ENCODE measurements at places on chromosomes 4 and X.

GRCh38 chr4:16126714-16127113 is 42.9 kb upstream of the PROM1 start:
- DNase-seq: no peak

DNA sequence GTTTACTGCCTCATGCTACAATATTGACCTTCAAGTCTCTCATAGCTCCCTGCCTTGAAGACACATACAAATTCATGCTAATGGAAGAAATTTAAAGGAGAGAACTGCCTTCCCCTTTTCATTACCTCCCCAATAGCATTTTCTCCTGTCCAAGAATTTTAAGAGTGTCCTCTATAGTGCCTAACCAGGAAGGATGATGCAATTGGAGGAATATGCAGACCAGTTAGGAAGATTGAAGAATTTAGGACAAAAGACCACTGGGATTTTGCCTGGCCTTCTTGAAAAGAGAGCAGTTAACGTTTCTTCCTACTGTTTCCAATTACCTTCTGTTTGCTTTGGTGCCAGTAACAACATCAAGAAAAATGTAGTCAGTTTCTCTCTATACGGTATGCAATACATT is 443.9 kb downstream of the INPP4B start:
- DNase-seq: peak; percentile 36

DNA sequence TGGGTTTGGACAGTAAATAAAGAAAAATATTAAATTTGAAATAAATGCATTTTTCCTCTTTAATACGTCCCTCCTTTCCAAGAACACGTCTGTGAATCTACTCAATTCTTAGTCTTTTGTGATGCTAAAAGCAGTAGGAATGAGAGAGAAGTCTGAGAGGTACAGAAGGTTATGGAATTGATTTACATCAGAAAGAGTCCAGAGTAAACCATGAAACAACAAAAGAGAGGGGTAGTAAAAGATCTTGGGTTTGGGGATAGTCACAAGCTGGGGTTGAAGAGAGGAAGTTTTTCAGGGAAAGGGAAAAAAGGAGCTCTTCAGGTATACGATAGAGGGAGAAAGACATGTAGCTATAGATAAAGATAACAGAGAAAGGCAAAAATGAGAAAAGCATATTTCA is 215.4 kb downstream of the RAB28 start:
- no peak for DNase-seq

DNA sequence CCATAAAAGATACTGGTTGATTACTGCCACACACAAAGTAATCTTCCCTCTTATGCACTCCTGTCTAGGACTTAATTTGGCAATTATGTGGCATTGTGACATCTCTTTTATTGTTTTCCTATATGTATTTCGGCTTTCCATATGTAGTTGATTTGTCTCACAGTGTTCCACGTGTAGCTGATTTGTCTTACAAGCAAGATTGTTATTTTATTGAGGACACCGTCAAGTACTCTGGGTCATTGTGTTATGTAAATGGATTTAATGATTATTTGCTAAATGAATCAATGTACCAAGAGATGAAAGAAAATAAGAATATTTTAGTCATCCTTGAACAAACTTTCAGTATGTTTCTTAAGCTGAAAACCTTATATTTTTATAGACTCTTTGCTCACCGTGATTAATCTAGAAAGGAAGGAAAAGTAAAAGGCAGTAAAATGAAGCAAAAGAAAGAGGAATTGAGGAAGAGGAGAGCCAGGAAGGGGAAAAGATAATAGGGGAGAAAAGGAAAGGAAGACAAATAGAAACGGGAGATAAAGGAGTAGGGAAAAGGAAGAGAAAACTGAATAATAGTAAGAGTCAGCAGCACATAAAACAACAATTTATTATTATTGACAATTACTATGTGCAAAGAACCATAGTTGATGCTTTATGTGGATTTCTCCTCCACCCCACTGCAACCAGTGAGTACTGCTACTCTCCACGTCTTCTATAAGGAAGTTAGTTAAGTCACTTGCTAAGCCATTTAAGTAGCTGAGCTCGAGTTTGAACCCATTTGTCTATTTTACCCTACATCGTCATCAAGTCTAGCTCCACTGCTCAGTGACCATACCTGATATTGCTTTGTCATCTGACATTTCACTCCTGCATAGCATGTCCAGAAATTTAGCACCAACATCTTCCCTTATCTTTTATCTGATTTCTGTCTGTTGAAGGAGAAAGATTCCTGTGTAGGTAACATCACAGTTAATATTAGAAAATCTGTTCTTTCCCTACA is 336.5 kb downstream of the BMPR1B start:
- no peak for DNase-seq

GRCh38 chr4:126306152-126306869 is 991.6 kb downstream of the FAT4 start:
- DNase-seq: no peak

- no peak for DNase-seq
These were observed 148.8 kb upstream of the TBL1X start for GRCh38 chrX:9316096-9316495.

- no peak for DNase-seq
These were observed 92.0 kb downstream of the PDGFRA start for GRCh38 chr4:54320826-54321685.

DNA sequence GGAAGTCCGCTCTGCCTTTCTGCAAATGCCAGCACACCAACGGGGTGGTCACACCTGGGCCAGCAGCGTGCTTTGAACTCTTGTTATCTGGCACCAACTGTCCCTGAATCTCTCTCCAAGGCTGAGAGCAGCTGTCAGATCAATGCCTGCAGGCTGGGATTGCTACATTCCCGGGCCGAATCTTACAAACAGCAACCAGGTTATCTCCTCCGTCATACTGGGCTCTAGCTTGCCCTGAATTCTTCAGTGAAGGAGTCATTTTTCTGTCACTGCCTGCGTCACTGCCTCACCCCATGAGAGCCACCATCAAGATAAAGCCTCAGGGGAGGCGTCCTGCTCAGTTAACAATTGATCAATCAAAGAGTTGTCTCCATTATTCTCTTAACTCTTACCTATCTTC is 329.4 kb upstream of the PPARGC1A start:
- no peak for DNase-seq

GRCh38 chr4:120837656-120838055 is 84.9 kb downstream of the PRDM5 start:
- DNase-seq: no peak

GRCh38 chr4:52550186-52550585 is 108.9 kb downstream of the USP46 start:
- DNase-seq: no peak

DNA sequence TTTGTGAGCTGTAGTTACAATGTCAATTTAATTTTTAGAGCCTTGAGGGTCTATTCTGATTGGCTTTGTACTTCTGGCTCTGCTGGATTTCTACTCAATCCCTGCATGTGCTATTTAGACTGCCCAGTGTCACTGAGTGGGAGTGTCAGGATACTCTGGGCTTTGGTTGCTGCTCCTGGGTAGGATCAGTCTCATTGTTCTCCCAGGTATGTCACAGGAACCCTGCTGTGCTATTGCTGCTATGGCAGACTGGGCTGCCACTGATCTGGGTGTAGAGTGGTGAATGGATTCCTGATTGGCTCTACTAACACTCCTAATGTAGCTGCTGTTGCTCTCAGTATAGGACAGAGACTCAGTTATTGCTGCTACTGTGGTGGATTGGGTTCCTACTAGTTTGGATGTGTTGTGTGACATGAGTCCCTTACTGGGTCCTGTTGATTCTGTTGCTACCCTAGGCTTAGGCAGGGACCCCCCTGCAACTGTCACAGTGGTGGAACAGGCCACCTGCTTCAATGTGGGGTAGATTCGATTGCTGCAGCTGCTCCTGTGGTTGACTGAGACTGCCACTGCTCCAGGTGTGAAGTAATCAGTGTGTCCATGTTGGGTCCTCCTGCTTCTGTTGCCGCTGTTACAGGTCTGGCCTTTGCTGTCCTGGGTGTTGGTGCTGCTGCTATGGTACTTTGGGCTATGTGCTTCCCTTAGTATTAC is 707.8 kb upstream of the AMOT start:
- no peak for DNase-seq

- no peak for DNase-seq
These were observed 366.5 kb downstream of the FAT4 start for GRCh38 chr4:125681240-125681639.

DNA sequence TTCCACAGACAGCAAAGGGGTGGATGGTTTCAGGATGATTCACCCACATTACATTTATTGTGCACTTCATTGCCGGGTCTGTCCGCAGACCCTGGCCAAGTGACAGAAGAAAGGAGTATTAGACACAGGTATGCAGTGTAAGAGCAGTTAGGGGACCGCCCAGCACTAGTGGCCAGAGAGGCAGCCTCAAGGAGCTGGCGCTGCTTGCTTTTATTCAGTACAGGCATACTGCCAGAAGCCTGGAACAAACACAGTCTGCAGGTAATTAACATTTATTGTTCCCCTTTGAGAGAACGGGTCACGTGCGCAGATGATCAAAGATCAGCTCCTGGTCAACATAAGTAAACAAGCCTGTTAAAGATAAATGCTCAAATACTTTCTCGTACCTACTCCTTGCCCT is 1639.0 kb upstream of the IGFBP7 start:
- DNase-seq: no peak

GRCh38 chr4:107034996-107035818 is 906 bp downstream of the DKK2 start:
- no peak for DNase-seq

GRCh38 chr4:151688003-151688784 is 72.6 kb downstream of the GATB start:
- no peak for DNase-seq

GRCh38 chr4:78766650-78767049 is 9.5 kb upstream of the BMP2K start:
- no peak for DNase-seq

DNA sequence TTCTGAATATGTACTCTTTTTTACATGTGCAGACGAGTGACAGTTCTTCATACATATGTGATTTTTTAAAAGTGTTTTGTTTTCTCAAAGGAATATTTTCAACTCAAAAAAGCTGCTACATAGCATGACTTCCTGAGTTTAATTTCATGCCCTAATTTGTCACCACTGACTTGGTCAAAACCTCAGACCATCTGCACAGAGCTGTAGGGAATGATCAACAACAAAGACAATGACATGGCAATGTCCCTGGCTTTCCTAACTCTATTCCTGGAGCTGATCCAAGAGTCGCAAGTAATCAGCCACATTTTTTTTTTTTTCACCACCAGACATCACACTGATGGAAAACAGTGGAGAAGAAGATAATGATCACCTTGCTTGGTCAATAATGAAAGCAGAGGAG is 97.7 kb downstream of the TMA16 start:
- peak; percentile 29 for DNase-seq

- DNase-seq: no peak
These were observed 125.3 kb upstream of the MAOA start for GRCh38 chrX:43530837-43531236.

GRCh38 chr4:187370918-187371317 is 624.7 kb upstream of the ZFP42 start:
- DNase-seq: peak; percentile 77

DNA sequence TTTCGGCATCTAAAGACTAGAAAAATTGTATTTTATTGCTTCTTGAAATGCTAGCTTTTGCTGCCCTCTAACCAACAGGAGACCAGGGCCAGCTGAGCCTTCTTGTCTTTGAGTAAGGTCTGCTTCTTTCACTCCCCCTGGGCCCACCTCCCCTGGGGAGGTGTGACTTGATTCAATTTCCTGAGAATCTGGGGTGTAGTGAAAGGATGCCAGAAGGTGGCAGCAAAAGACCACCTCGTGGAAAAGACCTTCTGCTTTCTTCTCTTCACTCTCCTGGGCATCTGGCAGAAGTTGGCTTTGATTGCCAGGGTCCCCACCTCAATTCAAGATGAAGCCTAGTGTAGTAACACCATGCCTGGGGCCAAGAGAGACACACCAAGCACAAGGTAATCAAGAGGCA is 96.5 kb upstream of the MAOA start:
- peak; percentile 65 for DNase-seq

DNA sequence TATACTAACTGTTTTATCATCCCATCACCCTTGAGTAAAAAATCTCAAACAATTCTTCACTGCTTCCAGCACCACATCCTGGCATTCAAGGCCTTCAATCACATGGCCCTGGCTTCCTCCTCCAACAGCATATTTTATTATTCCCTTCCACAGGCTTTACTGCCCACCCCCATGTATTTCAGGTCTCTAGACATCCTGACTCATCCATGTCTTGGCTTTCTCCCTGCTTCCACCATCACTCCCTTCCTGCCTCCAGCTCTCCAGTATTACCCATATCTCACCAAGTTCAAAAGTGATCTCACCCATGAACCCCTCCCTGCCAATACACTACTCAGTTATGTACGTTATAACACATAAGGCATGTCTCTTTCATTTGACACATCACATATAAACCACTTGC is 34.7 kb upstream of the PLAC1 start:
- DNase-seq: no peak

- DNase-seq: peak; percentile 13
These were observed 37.9 kb downstream of the PDGFC start for GRCh38 chr4:156933633-156934258.

- DNase-seq: peak; percentile 72
These were observed 9.6 kb downstream of the BMP3 start for GRCh38 chr4:81040012-81040659.

- DNase-seq: no peak
These were observed 642.5 kb upstream of the GNPDA2 start for GRCh38 chr4:45368832-45369231.

GRCh38 chrX:19744231-19744630 is 143.2 kb downstream of the SH3KBP1 start:
- no peak for DNase-seq

GRCh38 chr4:25908491-25908901 is 5.5 kb upstream of the SMIM20 start:
- no peak for DNase-seq

DNA sequence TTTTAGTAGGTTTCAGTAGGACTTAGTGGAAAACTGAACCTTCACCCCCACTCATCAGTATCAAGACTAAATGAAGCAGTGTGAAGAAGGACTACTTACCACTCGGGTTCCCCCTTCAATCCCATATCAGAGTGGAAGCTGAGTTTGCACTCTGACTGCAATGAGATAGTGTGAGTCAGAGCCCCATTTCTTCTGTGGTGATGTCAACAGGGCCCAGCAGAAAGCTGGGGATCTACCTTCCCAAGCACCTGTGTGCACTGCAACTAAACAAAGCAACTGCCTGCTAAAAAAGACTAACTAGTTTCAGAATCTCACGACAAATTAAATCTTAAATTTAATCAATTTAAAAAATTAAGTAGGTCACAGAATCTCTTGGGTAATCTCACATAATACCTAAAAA is 1837.0 kb upstream of the PCDH7 start:
- DNase-seq: no peak

- DNase-seq: no peak
These were observed 23.8 kb upstream of the TBC1D1 start for GRCh38 chr4:37867102-37867501.
